ENCODE measurements at places on chromosomes 3 and 15.
A peak's percentile ranks its signal among the peaks of the same experiment; 100 is the strongest.

DNA sequence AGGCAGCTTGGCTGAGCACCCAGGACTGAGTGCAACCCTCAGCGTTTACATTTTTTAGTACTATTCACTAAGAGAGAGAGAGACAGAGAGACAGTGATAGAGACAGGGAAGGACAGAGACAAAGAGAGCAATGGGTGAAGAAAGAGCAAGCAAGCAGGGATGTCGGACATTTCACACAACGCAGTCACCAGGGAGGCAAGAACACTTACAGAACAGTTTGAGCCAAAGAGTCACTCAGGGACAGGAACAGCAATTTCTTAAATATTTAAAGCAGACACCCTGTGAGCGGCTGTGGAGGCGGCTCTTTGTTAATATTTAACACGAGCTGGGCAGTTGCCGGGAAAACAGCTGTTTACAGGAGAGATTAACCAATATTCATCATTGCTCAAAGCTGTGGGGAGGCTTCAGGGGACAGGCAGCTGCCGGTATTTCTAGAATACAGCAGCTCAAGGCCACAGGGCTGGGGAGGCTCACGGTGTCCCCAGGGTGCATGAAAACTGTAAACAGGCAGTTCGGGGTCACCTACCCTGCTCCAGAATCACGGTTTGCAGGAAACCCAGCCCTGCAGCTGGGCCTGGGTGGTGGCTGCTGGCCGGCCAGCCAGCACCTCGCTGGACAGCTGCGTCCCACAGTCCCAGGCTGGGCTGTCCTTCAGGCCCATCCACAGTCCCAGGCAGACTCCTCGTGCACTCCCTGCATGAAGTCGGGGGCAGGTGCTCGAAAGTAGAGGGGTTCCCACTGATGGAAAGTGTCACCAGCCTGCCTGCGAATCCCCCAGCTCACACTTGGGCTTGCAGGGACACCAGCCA is 38.8 kb upstream of the PCSK6 start:
- no peak for DNase-seq

GRCh38 chr3:55651011-55651410 is 163.9 kb upstream of the WNT5A start:
- no peak for DNase-seq

GRCh38 chr15:100049483-100049882 is 292.3 kb downstream of the ADAMTS17 start:
- DNase-seq = no peak

DNA sequence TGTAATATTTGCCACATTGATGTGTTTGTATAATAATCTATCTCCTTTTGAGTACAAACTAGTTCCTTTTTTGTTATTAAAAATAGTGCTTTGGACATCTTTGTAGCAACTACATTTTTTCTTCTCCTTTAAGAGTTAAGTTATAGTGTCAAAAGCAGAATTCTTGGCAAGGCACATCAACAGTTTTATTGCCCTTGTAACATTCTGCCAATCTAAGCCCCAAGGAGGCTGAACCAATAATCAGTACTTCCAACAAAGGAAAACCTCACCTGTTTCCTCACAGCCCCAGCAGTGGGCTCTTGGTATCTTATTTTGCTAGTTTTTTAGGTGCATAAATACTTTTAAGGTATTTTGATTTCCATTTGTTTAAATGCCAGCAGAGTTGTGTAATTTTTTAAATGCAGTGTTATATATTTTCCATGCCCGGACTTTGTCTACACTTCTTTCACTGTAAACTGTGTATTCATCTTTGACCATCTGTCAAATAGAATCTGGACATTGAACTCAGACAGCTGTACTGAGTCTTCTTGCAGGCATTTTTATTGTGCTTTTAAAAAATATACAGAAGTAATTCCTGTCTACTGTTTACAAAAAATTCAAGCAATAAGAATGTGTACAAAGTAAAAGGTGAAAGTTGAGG is 101.0 kb downstream of the MYLK start:
- peak; percentile 51 for DNase-seq

GRCh38 chr3:16587681-16588060 is 17.6 kb downstream of the DAZL start:
- no peak for DNase-seq

DNA sequence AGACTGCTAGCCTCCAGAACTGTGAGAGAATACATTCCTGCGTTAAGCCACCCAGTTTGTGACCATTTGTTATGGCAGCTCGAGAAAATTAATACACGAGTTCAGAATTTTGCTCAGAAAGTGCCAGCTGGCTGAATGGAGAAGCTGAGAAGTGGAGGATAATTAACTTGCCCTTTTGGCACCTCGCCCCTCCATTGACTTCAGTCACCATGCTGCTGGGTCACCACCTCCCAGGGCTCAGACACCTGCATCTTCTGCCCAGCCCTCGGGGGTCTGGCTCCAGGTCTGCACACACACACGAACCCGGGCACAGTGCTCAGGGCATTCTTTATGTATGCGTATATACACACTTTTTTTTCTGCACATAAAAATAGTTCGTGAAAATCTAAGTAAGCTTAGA is 32.0 kb downstream of the AMOTL2 start:
- DNase-seq = no peak

DNA sequence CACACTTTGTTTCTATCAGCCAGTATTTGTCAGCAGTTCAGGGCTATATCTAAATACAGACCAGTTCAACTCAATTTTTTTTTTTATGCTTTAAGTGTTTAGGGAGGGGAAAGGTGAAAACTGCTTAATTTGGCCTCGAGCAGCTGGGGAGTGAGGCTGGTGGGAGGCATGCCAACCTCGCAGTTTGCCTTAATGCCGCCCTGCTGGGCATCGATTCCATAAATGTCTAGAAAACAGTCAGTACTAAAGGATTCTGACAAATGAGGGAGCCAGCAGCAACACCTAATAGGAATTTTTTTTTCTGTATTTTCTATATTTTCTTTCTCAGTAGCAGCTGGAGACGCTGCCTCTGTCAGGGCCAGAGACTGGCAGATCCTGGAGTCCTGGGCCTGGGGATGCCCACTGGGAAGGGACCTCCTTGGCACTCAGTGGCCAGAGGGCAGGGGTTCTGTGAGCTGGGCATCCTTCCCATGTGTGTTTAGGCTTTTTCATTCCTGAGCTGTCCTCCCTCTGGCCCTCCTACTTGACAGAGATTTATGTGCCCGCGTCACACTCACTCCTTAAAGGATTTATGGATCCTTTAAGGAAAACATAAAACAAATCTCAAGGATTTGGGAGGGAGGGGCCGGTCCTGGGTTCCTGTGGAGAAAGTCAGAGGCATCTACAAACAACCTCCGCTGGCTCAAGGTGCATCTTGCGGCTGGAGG is 117.8 kb downstream of the WNT5A start:
- no peak for DNase-seq

DNA sequence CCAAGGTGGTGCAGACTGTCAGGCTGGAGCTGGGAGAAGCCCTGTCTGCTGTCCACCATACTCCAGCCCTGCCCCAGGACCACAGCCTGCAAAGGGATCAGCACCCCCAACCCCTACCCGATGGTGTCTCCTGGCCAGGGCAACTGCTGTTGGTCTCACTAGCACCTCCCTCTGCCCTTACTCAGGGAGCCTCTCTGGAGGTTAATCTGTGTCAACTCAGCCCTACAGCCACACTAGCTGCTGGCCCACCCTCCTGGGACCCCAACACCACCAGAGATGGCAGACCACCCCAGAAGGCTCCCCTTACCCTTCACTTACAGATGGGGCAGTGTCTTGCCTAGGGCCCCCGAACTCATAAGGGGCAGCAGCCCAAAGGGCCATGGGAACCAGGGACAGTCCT is 65.2 kb downstream of the TLE3 start:
- DNase-seq = no peak

- peak; percentile 89 for DNase-seq
These were observed 544.1 kb upstream of the MDFIC2 start for GRCh38 chr3:70856414-70857162.

- DNase-seq = no peak
These were observed 229.2 kb downstream of the TJP1 start for GRCh38 chr15:29593111-29593510.

DNA sequence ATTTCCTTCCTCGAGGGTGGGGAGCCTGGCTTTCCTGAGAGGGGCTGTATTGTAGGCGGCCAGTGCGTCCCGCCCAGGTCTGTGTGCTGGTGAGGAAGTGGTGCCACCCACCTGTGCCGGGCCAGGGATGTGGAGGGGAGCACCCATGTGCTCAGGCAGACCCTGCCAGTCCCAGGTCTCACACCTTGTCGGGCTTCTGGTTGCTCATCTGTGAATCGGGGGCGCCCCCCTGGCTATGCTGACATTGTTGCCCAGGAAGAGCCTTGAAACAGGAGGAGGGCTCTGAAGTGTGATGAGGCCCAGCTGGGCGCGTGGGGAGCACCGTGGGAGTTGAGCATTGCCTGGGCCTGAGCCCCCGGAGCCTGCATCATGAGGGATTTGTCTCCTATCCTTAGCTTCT is 4.8 kb downstream of the FBLN2 start:
- no peak for DNase-seq

- DNase-seq = no peak
These were observed 831 bp downstream of the IFT57 start for GRCh38 chr3:108221393-108221792.

- no peak for DNase-seq
These were observed 15.3 kb downstream of the APBA2 start for GRCh38 chr15:28900892-28901586.

GRCh38 chr3:52126500-52126899 is 27.7 kb downstream of the POC1A start:
- DNase-seq = no peak

DNA sequence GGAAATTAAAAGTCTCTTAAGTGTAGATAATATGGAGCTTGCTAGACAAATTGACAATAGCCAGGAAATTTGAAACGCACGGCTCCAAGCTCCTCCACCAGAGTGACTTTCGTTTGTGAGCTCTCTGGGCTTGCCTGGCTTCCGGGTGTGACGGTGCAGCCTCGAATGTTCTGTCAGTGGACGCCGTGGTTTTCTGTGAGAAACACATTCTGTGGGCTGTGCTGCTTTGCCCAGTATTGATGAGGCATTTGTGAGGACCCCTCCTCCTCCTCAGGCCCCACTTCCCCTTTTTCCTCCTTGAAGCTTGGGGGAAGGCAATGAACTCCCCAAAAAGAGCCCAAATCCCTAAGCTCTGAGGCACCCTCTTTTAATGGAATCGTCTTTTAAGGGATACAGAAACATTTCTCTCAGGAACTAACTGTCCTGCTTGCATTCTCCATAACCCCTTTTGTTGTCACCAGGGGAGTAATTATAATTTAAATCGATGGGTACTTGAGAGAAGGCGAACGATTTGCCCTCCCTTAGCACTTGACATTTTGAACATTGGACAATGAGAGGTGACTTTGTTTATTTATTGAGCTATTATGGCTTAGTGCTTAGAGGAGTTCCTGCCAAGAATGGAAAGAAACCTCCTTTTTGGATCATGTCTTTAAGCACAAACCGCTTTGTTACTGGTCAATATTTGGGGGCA is 40.8 kb downstream of the POLR2M start:
- DNase-seq = peak; percentile 26

All from EH (cell line).